ENCODE measurements at places on chromosomes 4 and X. TPM values are rescaled to one million over a fixed set of nuclear protein-coding genes. Genes with fewer than 3 reads are reported as not detected.

The SPARCL1 gene
- total RNA-seq, result not detected

The PPBP gene
- not detected for total RNA-seq

The TMEM185A gene
- total RNA-seq, result 17.4 TPM

The TCP11X2 gene
- total RNA-seq, result not detected

The ENAM gene
- total RNA-seq, result not detected

The ACE2 gene
- total RNA-seq, result 0.34 TPM

The MAGEA2B gene
- total RNA-seq, result not detected

All from nasal cavity respiratory epithelium epithelial cell of viscerocranial mucosa (primary cell).